ENCODE measurements at places on chromosomes 13 and 19.

- DNase-seq, result no peak
Measured at GRCh38 chr19:2015608-2015950, at the start of gene BTBD2. Gene BTBD2 (minus strand): TSS chr19:2015714. CDS start chr19:2015703, 11 bp downstream.

GRCh38 chr19:739998-740715 lies 10.8 kb upstream of the MISP start:
- DNase-seq, result no peak

GRCh38 chr13:113664751-113665596 lies 2.0 kb upstream of the GRK1 start:
- no peak for DNase-seq

DNA sequence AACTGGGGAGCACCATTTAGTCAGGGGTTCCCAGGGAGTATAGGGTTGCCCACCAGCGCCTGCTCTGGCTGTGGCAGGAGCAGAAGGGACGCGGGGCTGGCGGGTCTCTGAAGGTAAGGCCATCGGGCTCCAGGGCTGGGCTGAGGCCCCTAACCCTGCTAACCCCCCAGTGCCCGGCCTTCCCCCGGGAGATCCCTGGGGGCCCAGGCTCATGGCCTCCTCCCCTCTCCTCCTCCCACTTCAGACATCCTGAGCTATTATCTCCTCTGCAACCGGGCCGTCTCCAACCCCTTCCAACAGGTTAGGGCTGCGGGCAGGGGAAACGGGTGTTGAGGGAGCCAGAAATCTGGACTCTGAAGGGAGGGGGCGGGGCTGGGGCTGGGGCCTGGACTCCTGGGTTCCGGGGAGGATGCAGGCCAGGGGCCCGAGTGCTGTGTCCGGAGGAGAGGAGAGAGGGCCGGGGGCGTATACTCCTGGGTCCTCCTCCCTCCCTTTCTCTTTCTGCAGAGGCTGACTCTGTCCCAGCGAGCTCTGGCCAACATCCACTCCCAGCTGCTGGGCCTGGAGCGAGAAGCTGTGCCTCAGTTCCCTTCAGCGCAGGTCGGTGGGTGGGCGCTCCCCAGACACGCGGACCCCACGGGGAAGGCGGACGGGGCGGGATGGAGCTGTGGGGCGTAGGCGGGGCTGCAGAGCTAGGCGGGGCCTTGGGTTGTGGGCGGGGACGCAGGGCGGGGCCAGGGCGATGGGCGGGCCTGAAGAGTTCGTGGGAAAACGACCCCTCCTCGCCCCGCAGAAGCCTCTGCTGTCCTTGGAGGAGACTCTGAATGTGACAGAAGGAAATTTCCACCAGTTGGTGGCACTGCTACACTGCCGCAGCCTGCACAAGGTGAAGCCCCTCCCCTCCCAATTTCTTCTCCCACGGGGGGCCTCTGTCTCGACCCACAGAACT lies 15.3 kb downstream of the TTYH1 start:
- peak; percentile 74 for DNase-seq

DNA sequence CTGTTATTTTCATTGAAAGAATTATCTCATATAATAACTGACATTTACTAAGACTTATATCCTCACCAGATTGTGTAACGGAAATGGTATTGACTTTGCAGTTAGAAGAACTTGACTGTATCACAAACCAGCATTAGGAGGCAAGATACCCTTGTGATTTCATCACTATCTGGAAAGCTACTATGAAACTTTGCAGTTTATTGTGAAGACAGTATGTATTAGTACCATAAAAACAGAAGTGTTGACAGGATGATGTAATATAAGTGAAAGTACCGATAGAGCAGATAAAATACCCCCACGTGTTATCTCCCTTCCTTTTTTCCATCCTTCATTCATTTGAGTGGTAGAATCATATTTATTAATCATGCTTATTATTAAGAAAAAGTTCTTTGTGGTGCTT lies 365.7 kb upstream of the KLHL1 start:
- DNase-seq, result no peak

DNA sequence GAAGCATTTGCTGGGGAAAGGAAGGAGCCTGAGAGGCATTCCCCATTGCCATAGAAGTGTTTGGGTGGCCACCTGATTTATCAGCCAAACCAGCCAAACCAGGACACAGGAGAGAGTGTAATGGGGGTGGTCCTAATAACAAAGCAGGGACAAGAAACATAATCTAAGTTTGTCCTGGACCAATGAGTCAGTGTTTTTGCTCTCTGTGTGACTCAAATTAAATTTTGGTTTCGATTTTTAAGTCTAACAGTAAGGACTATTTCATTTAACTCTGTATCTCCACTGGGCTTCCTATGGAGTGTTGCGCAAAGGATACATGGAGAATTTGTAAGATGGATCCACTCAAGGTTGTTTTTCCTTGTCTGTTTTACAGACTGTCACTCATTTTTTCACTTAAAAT lies 19.5 kb upstream of the TRPC4 start:
- DNase-seq, result no peak

DNA sequence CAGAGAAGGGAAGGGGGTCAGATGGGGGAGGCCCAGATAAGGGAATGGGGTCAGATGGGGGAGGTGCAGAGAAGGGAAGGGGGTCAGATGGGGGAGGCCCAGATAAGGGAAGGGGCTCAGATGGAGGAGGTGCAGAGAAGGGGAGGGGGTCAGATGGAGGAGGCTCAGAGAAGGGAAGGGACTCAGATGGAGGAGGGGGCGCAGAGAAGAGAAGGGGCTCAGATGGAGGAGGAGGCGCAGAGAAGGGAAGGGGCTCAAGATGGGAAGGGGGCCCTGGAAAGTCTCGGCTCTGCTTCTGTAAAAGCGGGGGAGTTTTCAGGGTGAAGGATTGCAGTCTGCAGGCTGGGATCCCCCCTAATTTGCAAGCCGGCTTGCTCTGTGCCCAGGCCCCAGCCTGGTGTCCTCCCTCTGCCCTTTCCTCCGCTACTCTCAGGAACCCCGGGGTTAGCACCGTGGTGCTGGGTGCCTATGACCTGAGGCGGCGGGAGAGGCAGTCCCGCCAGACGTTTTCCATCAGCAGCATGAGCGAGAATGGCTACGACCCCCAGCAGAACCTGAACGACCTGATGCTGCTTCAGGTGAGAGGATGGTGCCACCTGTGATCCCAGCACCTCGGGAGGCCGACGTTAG lies 1.6 kb downstream of the AZU1 start:
- DNase-seq, result no peak

All from neural progenitor cell (in vitro differentiated cells).